RCC 7860 (cell line): ENCODE measurements at places on chromosomes 7 and 10.

DNA sequence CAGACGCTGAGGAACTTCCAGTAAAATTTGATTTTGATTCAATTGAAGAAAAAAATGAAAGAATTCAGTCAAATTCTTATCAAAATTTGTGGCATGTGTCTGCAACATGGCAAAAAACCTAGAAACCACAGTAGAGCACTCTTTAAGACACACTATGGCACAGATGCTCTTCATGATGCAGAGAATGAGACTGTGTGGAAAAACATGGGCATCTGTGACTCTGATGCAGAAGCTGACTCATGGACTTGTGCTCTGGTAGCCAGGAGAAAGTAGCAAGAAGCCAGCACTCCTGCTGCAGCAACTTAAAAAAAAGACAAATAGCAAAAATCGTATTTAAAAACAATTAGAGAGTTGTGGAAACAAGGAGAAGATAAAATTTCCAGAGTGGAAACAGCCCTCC lies 8.9 kb upstream of the KCNK18 start:
- no peak for DNase-seq

- no peak for DNase-seq
These were observed 305.5 kb downstream of the C7orf25 start for GRCh38 chr7:42606193-42606905.

GRCh38 chr7:12477620-12478019 lies 74.0 kb upstream of the VWDE start:
- no peak for DNase-seq

GRCh38 chr10:74923556-74923955 lies 97.2 kb downstream of the KAT6B start:
- DNase-seq: no peak

- no peak for DNase-seq
These were observed 284.3 kb downstream of the PARD3 start for GRCh38 chr10:34530778-34531177.

DNA sequence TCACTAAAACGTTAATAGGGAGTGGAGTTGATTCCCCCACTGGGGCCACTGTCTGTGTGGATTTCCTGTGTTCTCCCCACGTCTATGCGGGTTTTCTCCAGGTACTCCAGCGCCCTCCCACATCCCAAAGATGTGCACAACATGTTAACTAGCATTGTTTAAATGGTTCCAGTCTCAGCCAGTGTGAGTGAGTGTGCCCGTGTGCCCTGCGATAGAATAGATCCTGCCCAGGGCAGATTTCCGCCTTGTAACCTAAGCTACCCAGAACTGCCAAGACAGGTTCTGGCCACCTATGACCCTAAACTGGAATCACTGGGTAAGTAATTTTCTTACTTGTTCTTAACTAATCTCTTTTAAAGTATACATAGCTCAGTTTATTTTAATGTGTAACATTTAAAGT lies 58.5 kb downstream of the CCDC6 start:
- no peak for DNase-seq

- DNase-seq: no peak
These were observed 19.9 kb downstream of the ANKRD22 start for GRCh38 chr10:88831709-88832108.

GRCh38 chr10:70599791-70600190 lies 2.8 kb downstream of the PRF1 start:
- DNase-seq: no peak

DNA sequence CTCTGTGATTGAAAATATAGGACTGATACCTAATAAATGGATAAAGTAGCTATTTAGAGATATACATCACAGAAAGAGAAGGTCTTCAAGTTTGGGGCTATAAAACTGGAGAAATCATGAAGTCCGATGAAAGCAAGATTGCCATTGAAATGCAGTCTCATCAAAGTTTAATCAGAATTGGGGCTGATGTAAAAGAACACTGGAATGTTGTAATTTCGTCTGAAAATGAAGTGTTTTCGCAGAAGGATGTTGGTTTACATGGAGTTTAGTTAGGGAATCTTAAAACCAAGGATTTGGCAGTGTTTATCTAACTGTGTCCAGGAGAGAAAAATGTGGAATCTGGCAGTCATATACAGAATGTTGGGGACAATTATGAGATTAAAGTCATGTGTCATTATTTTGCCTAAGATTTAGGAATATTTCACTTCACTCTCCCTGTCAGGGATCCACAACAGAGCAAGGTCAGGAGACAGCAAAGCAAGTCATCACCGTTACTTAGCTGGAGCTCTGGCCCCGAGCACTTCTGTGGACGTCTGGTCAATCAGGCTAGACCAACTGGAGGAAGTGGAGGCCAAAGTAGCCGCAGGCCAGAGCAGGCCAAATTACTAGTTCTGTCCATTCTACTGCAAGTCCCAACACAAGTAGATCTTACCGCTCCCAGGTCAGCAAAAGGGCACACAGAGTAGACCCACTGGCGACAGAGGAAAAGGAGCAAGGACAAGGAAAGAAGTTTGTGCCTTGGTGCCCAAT lies 37.0 kb downstream of the EPDR1 start:
- DNase-seq: no peak

DNA sequence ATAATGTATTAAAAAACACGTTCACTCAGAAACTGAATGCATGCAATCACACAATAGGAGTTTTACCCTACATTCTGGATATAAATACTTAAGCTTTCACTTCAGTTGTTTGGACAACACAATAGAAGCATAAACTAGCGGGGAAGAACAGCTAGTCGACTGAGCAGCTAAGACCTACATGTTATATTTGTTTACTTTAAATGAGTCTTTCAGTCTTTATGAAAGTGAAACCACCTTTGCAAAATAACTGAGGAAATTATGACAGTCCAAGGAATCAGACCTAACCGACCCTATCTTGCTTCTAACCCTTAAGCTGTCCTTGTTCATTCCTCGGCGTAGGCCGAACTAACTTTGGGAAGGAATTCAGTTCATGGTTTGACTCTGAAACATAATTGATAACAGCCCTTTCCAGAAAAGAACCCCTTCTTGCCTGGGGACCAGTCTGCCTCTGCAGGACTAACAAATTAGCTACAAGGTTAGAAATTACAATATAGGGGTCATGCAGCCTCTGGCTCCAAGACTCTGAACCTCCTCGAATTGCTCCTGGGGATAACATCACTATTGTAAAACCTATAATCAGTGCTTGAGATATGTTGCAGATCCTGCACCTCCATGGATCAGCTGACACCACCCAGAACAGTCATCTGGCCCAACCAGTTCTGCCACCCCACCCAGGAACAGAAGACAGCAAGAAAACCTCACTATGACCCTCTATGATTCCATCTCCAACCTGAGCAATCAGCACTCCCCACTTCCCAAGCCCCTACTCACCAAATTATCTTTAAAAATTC lies 185.1 kb upstream of the KLF6 start:
- no peak for DNase-seq

DNA sequence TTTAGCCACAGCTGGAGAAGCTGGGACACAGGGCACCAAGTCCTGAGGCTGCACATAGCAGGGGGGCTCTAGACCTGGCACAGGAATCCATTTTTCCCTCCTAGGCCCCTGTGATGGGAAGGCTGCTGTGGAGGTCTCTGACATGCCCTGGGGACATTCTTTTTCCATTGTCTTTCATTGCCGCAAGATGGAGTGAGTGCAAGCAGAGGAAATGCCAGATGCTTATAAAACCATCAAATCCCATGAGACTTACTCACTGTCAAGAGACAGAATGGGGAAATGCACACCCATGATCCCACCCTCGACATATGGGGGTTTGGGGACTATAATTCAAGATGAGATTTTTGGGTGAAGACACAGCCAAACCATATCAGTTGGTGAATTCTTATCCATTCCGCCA lies 94.7 kb upstream of the FERD3L start:
- DNase-seq: no peak

DNA sequence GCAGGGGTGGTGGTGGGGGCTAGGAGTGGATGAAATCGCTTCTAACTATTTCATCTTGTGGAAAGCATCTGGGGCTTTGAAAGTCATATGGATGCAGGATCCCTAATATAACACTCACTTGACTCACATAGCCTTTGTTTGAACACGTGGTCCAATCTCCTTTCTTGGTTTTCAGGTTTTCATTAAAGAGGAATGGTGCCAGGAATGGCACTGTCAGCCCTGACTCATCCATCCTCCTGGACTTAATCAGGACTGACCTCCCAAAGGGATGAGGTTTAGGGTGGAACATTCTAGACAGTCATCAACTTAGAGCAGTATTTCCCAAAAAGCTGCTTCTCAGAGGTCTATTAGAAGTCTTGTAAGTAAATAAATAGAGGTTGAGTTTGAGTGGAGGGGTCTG lies 162.0 kb upstream of the PLXNA4 start:
- DNase-seq: peak; percentile 87

GRCh38 chr7:157278167-157278790 lies 58.5 kb upstream of the DNAJB6 start:
- no peak for DNase-seq

DNA sequence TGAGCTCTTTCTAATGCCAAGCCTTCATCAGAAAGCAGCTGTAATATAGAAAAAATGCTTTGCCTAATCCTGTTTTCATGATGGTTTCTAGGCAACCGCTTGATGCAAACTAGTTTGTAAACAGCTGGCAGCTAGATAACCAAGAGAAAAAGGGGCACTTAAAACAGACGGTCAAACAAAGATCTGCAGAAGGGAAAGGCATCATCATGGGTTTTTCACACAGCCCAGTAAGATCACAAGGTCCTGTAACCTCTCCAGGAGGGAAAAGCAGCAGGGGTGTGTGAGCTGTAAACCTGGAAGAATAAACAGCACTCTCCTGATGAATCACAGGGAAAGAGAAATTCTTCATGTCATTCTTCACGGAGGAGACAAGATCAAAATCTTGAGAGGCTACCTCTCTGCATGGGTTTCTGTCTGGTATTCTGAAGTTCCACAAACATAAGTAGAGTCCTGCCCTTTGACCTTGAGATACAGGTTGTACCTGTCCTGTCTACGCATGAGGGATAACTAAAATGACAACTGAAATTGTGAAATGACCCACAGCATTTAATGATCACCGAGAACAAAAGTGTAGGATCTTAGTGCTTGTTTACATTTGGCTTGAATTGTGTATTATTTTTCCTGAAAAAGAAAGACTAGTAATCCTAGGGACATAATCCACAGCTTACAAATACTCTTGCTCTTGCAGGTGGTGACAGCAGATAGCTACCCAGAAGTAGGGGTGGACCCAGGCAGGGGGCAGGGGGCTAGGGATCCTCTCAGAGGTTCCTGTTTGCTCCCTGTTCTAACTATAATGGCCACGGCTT lies 48.0 kb downstream of the CREB3L2 start:
- DNase-seq: peak; percentile 88

DNA sequence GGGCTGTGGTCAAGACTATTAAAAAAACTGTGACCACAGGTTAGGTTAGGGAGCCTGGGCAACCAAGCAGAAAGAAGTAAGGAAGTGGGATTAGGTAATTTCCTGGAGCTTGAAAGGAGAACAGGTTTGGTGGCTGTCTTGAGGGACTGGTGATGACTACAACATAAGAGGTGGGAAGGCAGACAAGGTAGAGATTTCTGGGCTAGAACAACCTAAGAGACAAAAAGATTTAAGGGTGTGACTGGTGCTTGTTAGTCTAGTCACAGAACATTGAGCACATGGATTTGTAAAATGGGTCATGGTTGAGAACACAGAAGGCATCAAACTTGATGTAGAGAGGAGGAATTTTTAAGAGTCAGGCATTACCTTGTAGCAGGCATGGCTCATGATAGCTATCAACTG lies 123.7 kb upstream of the ASAH2 start:
- DNase-seq: peak; percentile 86

DNA sequence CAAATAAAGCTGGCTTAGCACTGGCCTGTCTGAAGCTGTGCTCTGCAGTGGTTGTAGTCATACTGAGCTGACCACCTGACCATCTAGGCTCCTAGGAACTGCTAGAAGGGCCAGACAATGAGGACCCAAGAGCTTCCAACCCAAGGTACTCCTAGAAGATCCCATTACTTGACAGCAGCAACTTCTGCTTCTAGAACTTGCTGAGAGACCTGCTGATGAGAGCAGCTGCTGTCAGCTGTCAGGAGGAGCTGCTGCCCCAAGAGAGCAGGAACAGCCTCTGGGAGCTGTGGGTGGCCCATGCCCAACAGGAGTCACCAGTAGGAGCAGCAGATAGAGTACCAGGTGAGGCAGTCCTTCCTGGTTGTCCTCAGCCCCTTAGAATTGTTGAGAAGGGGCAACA lies 70.2 kb downstream of the RBM20 start:
- DNase-seq: no peak

GRCh38 chr10:64648915-64649314 lies 1127.7 kb downstream of the REEP3 start:
- no peak for DNase-seq

- peak; percentile 56 for DNase-seq
These were observed 14.0 kb downstream of the GATAD1 start for GRCh38 chr7:92461027-92462003.

DNA sequence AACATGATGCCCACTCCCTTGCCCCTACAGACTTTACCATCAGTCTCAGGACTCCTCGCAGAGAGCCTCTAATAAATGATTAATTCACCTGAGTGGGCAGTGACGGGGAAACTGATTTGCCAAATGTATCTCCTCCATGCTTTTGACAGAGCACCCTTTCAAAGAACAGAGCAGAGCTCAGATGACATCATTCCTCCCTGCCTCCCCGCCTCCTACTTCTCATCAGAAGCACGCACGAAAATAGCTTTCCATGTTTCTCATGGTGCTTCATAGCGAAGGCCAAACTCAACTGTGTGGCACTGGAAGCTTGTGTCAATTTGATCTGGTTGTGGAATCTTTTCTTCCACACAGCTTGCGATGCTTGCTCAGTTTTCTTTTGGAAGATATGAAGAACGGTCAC lies 442.5 kb downstream of the RPS24 start:
- DNase-seq: no peak

DNA sequence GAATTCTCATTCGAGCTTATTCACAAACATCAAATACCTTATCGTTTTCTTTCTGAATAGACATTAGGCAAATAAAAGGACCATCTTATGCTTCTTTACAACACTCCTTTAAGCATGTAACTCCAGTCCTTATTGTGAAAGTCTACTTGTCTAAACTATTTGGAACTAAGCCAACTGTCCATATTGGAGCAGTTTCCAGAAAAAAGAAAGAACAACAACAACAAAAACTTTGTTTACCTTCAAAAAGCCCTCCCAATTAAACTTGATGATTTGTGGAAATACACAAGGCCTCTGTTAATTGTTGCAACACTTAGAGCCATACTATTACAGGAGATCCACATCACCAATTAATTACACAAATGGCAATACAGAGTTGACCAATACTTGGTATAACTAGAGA lies 163.6 kb downstream of the GALNT11 start:
- no peak for DNase-seq

DNA sequence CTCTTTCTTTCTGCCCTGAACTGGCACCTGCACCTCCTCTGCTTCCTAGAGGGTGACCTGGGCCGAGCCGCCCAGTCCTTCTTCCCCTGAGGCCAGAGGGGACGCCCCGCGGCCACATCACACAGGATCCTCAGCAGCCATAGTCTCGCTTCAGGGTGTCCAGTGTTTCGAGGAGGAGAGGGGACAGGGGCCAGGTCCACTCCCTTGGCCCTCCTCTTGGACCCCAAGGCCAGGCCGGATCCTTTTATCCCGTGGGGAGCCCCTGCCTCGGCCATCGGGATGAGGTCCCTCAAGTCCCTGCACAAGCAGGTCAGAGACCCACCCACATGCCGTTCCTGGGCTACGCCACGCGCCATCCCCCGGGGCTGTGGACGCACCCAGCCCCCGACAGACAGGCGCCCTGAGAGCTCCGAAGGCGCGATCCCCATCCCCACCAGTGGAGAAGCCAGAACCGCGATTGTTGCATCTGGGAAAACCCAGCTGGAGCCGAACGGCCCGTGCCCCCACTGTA lies 3.6 kb downstream of the BHLHA15 start:
- DNase-seq: no peak

GRCh38 chr7:55593172-55593514 lies 20.8 kb upstream of the VOPP1 start:
- no peak for DNase-seq

GRCh38 chr10:84193846-84194423 lies 402 bp upstream of the CDHR1 start:
- no peak for DNase-seq
